Activated CD8-positive, alpha-beta T cell treated with anti-CD3 and anti-CD28 coated beads, Interleukin-2, amount 10 ng/mL, durations not matched to agents 7 days and 5 days (primary cell): ENCODE measurements at places on chromosomes 3 and 15. TPM values are rescaled to one million over a fixed set of nuclear protein-coding genes. Genes with fewer than 3 reads are reported as not detected.

DNA sequence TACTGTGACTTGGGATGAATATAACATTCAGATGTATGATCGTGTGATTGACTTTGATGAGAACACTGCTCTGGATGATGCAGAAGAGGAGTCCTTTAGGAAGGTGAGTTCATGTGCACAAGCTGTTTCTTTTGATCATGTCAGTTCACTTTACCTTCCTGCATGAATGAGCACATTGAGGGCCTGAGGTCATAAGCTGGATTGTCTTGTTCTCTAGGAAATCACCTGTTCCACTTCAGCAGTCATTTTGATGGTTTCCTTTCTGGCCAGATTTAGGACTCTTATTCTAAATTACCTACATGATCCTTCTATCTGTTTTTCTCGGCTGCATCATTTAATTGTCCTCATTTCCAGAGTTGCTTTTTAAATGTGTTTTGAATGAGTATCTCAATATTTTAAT lies 4.1 kb downstream of the RCN2 start:
- DNase-seq, result no peak
- H3K36me3 ChIP-seq, result peaks cover 39% of the 10 kb centered on the region
- no peaks in the 10 kb centered on the region for H3K27me3 ChIP-seq
- peaks cover 46% of the 10 kb centered on the region for H3K4me1 ChIP-seq
- H3K4me3 ChIP-seq, result no peak overlapping the region

DNA sequence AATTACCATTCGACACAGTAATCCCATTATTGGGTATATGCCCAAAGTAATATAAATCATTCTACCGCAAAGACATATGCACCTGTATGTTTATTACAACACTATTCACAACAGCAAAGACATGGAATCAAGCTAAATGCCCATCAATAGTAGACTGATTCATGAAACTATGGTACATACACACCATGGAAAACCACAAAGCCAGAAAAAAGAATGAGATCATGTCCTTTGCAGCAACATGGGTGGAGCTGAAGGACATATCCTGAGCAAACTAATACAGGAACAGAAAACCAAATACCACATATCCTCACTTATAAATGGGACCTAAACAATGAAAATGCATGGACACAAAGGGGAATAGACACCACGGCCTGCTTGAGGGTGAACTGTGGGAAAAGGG lies 11.1 kb upstream of the MCF2L2 start:
- peaks cover 14% of the 10 kb centered on the region for H3K4me1 ChIP-seq
- H3K36me3 ChIP-seq, result peaks cover 8% of the 10 kb centered on the region
- no peak for DNase-seq
- peaks cover 12% of the 10 kb centered on the region for H3K27me3 ChIP-seq
- H3K27ac ChIP-seq, result no peak overlapping the region

GRCh38 chr15:28904541-28905315 lies 19.0 kb downstream of the APBA2 start:
- no peaks in the 10 kb centered on the region for H3K27me3 ChIP-seq
- no peak overlapping the region for H3K4me3 ChIP-seq
- H3K27ac ChIP-seq, result no peak overlapping the region
- no peak for DNase-seq
- H3K4me1 ChIP-seq, result peaks cover 21% of the 10 kb centered on the region

DNA sequence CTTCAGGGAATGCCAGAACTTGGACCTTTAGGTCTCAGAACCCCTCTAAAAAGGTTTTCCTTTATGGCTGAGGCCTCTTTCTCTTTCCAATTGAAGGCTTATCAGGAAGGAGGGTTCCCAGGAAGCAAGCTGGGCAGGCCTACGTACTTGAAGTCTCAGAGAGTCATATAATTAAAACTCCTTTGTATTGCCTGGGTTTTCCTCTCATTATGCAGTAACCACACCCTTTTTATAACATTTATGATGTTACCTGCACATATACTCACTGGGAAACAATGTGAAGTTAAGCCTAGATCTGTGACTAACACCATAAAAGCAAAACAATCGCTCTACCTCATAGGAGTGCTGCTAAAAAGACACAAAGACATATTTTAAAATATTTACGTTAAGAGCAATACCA lies 27.3 kb downstream of the SERP1 start:
- H3K4me1 ChIP-seq, result no peaks in the 10 kb centered on the region
- peaks cover 9% of the 10 kb centered on the region for H3K27me3 ChIP-seq
- peaks cover 1% of the 10 kb centered on the region for H3K36me3 ChIP-seq
- H3K4me3 ChIP-seq, result no peak overlapping the region

GRCh38 chr3:55607844-55608243 lies 120.7 kb upstream of the WNT5A start:
- H3K27ac ChIP-seq, result no peak overlapping the region
- H3K4me3 ChIP-seq, result no peak overlapping the region
- no peaks in the 10 kb centered on the region for H3K4me1 ChIP-seq
- H3K27me3 ChIP-seq, result no peaks in the 10 kb centered on the region
- no peak for DNase-seq

DNA sequence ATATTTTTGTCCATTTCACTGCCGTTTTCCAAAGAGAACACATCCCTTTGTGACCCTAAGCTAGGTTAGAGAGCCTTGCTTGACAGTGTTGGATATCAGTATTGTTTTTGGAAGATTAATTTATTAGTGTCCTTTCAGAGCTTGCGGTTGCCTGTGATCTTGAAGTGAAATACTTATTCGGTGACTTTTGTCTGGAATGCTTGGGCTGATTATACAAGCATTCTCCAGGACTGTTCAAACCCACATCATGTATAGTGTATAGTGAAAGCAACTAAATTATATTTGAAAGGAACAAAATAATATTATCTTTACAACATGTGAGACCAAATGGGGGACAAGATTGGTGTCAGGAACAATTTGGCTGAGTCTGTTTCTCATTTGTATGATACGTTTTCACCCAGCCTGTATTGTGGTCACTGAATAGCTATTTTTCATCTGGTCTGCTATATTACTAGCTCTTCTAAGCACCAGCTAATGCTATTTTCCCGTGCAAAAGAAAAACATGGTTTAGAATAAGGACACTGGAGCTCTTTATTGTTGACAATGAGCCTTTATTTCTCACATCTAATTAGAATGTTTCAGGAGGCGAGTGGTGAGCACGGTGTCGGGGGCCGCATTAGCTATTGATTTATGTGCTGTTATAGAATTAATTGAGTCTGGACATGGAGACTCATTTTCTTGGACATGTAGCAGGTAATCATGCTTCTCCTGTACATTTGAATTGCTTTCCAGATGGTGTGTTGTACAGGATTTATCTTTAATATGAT lies 158.1 kb downstream of the APBA2 start:
- peaks cover 3% of the 10 kb centered on the region for H3K36me3 ChIP-seq
- no peaks in the 10 kb centered on the region for H3K27me3 ChIP-seq
- no peak overlapping the region for H3K4me3 ChIP-seq
- no peak overlapping the region for H3K27ac ChIP-seq
- H3K4me1 ChIP-seq, result peaks cover 43% of the 10 kb centered on the region

Gene LRRIQ4
- 0.16 TPM for total RNA-seq

Gene MCF2L2
- 7.5 TPM for total RNA-seq

Gene CCR8
- total RNA-seq, result 0.55 TPM

Gene SNX22
- total RNA-seq, result 0.47 TPM
